SK-MEL-5 (cell line): ENCODE measurements at places on chromosomes 1 and 21. TPM values are rescaled to one million over a fixed set of nuclear protein-coding genes. Genes with fewer than 3 reads are reported as not detected.

The BPNT1 gene
- 30.1 and 33.4 TPM in 2 replicates for total RNA-seq

The FAM72D gene
- total RNA-seq = 5.8 TPM in 2 replicates

The RNU1-3 gene
- under 0.01 TPM in 1 of 2 replicates, not detected in the other for total RNA-seq

The GNG5 gene
- 32.9 and 39.7 TPM in 2 replicates for total RNA-seq

The CFHR1 gene
- total RNA-seq = not detected in 2 replicates

The SDC3 gene
- 73.0 and 75.0 TPM in 2 replicates for total RNA-seq

The PCP4 gene
- 0.43 TPM in 1 of 2 replicates, not detected in the other for total RNA-seq

The DMBX1 gene
- total RNA-seq = 0.03 TPM in 1 of 2 replicates, not detected in the other

The C4BPA gene
- total RNA-seq = not detected in 2 replicates

The CYP4A22 gene
- total RNA-seq = not detected in 2 replicates

The FAF1 gene
- 73.3 and 76.9 TPM in 2 replicates for total RNA-seq

The BSND gene
- total RNA-seq = not detected in 2 replicates

The RNU1-2 gene
- total RNA-seq = under 0.01 TPM in 1 of 2 replicates, not detected in the other

The S100A3 gene
- 0.63 TPM in 1 of 2 replicates, not detected in the other for total RNA-seq
